ENCODE measurements at places on chromosomes 6 and 20.

- no peak for DNase-seq
Observed at GRCh38 chr6:161684731-161685475, 411.0 kb upstream of the AGPAT4 start.

DNA sequence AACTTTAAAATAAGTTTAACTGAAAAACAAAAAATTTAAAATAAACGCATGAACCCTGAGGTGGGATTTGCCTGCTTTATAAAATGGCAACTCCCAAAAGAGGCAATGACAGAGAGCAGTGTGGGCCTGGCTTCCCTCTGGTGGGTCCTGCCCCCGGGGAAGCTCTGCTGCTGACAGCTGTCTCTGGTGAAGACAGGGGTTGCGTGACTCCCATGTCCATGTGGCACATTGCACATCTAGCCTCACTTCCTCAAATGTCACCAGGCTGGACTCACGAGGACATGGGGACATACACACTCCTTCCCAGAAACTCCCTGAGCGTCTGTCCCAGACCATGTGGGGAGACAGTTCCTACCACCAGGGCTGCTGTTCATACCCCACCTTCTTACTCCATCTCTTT lies 66.2 kb downstream of the ABHD12 start:
- DNase-seq = no peak

DNA sequence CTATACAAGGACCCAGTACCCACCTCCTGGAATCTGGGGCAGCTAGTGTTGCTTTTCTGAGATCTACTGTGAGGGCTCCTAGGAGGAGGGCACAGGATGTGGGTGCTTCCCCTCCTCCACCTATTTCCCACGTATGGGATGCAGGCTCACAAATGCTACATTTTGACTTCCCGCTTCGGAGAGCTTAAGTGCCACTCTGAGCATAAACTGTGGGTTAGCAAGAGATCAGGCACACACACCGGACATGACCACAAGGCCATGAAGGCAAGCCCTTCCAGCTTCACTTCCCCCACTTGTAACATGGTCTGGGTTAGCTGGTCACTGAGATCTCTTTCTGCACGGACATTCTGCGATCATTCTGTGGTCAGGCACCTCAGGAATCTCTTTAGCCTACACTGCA lies 15.7 kb upstream of the TGM3 start:
- DNase-seq = no peak

DNA sequence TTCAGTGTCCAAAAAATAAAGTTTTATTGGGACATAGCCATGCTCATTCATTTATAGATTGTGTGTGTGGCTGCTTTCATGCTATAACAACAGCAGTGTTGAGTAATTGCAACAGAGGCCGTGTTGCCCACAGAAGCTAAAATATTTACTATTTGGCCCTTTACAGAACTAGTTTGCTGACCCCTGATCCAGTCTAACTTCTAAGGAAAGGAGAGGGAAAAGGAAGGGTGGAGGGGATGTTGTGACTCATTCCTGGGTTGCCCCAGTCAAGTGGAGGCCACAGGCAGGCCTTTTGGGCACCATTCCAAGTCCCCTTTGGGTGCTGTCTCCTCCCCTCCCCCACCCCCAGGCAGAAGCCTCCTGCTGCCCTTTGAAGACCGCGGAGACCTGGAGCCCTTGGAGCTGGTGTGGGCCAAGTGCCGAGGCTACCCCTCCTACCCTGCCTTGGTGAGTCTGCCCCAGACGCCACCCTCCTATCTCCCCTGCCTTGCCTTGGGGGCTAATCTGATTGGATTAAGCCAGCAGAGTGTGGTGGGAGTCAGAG lies 28.4 kb downstream of the BRPF3 start:
- no peak for DNase-seq

GRCh38 chr6:104118274-104118673 lies 741.4 kb downstream of the HACE1 start:
- peak; percentile 7 for DNase-seq

DNA sequence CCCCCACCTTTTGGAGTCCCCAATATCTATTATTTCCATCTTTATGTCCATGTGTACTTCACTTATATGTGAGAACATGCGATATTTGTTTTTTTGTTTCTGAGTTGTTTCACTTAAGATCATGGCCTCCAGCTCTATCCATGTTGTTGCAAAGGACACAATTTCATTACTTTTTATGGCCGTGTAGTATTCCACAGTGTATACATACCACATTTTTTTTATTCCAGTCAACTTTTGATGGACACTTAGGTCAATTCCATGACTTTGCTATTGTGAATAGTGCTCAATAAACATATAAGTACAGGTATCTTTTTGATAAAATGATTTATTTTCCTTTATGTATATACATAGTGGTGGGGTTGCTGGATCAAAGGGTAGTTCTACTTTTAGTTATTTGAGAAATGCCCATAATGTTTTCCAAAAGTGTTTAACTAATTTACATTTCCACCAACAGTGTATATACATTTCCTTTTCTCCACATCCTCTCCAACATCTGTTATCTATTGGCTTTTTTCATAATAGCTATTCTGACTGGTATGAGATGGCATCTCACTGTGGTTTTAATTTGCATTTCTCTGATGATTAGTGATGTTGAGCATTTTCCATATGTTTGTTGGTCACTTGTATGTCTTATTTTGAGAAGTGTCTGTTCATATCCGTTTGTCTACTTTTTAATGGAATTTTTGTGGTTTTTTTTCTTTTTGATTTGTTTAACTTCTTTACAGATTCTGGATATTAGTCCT lies 34.0 kb upstream of the COL10A1 start:
- no peak for DNase-seq

DNA sequence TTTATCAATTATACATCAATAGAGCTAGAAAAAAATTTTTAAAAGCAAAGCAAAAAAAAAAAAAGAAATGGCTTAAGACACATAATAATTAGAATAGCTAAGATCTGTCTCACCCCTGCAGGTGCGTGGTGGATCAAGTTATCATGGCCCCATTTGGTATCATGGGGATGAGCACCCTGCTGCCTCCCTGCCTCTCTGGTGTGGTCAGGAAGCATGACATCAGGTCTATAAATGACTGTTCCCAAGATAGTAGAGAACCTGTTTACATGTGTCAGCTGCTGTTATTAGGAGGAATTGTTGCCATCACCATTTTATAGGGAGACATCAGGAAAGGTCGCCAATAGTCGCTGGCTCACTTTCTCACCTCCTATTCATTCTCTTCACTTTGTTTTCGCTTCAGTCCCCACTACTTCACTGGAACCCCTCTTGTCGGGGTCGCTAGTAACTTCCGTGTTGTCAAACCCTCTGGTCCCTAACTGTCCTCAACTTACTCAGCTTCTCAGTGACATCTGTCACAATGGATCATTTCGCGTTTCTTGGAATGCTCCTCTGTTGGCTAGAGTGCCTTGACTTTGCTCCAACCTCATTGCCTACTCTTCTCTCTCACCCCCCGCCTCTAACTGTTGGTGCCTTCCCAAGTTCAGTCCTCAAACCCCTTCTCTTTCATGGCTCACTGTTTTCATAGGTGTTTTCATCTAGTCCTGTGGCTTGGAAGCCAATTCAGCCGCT lies 4.7 kb downstream of the DNTTIP1 start:
- DNase-seq = no peak

- DNase-seq = no peak
Observed at GRCh38 chr20:419556-420165, 11.6 kb downstream of the RBCK1 start.

GRCh38 chr20:58603721-58604120 lies 47.4 kb upstream of the STX16 start:
- no peak for DNase-seq

DNA sequence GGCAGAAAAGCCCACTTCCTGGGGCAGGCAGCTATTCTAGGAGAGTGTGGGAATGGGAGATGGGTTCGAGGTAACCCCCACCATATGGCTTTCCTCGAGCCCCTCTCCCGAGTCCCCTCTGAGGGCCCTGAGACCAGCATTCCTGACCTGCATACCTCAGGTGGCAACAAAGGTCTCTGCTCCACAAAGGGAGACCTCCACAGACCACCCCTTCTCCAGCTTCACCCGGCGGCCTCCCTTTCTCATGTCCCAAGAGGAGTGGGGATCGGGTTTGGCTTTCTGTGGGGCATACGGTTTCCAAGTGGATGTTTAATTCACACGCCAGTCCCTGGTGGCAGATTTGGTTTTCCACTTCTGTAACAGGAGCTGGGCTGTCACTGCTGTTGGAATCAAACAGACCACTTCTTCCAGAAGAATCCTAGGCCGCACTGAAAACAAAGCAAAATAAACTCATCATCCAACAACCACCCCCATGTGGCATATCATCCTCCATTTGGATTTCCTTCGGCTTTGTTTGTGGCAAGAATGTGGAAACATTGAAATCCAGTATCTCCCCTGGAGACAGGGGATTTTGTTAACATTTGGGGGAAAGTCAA lies 83.2 kb downstream of the DLL1 start:
- no peak for DNase-seq
